ENCODE measurements at places on chromosomes 11 and 22.

- DNase-seq, result no peak
Measured at GRCh38 chr11:75142714-75143419, 8.0 kb upstream of the SLCO2B1 start.

GRCh38 chr22:48889887-48890692 lies 937.6 kb downstream of the BRD1 start:
- no peak for DNase-seq

GRCh38 chr22:45994491-45995404 lies 17.8 kb upstream of the WNT7B start:
- DNase-seq, result no peak

DNA sequence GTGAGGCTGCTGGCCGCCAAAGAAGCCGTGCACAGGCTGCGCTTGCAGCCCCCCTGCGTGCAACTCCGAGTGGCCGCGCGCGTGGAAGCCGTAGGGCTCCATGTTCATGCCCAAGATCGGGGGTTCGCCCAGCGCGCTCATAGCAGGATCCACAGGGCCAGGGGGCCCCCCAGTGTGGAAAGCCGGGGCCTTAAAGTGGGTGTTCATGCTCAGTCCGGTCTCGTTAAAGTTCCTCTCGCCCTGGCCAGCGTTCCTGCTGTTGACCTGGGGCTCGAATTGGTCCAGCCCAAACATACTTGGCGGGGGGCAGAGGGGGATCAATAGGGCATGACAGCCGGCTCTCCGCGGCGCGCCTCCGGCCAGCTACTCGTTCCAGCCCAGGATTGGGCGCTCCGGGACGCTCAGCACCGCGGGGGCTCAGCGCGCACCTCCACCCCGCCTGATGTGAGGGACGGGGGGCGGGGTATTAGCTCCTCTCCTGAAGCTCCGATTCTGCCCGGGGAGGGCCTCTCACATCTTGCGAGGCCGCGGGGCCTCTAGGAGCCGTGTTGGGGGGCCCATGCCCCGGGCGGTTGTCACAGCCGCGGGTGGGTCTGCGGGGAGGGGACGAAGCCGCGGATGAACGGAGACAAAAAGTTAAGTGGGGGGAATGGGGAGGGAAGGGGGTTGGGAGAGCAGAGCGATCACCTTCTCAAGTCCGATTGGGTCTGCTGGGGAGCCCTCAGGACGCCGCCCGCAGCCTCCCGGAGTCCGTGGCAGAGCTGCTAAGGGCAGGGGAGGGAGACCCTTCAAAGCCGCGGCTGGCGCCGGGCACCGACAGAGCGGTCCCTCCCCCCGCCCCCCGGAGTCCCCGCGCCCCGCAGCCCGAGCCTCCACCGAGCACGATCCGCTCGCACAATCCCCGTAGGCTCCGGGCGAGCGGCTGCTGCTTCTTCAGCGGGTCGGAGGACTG lies 1.0 kb downstream of the MN1 start:
- DNase-seq, result no peak

GRCh38 chr11:9214765-9215164 lies 50.4 kb downstream of the DENND5A start:
- DNase-seq, result no peak

- no peak for DNase-seq
Measured at GRCh38 chr11:110818032-110818687, 105.9 kb upstream of the ARHGAP20 start.

DNA sequence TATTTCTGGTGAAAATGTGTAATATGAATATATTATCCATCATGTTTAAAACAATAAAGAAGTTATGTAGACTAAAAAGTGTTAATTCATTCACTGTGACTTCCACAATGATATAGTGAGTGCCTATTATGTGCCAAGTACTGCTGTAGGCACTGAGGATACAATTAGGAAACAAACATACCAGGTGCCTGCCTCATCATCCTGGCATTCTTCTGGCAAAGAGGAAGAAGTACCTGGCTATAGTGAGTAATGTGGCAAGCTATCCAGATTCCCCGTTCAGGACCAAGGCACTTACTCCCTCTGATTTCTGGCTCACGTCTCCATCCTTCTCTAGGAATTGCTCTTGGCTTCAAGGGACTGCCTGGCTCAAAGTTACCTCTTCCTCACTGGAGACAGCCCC lies 77.5 kb upstream of the CLMP start:
- DNase-seq, result no peak

DNA sequence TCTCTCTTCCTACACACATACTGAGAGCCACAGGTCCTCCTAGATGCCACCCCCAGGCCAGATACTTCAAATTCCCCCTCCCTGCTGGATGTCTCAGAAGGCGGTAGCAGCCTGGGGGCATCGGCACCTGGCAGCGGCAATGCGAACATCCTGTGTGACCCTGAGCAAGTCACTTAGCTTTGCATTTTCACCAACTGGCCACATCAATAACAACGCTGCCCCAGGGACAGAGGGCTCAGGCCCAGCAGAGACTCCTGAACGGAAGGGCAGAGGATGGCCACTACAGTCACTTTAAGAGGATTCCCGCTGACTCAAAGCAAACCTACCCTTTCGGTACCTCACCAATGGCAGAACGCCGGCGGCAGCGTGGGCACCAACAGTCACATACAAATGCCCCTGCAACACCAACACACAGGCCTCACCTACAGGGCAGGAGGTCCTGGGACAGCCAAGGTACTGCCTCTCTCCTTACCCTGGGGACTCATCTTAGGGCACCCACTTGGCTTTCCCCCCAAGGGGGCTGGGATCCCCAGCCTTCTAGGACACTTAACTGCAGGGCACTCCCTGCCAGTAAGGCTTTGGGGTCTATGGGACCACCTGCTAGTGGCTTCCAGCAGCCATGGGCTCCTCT lies 1.6 kb downstream of the LMO1 start:
- no peak for DNase-seq

- no peak for DNase-seq
Measured at GRCh38 chr11:120512739-120513435, 1.3 kb downstream of the GRIK4 start.

DNA sequence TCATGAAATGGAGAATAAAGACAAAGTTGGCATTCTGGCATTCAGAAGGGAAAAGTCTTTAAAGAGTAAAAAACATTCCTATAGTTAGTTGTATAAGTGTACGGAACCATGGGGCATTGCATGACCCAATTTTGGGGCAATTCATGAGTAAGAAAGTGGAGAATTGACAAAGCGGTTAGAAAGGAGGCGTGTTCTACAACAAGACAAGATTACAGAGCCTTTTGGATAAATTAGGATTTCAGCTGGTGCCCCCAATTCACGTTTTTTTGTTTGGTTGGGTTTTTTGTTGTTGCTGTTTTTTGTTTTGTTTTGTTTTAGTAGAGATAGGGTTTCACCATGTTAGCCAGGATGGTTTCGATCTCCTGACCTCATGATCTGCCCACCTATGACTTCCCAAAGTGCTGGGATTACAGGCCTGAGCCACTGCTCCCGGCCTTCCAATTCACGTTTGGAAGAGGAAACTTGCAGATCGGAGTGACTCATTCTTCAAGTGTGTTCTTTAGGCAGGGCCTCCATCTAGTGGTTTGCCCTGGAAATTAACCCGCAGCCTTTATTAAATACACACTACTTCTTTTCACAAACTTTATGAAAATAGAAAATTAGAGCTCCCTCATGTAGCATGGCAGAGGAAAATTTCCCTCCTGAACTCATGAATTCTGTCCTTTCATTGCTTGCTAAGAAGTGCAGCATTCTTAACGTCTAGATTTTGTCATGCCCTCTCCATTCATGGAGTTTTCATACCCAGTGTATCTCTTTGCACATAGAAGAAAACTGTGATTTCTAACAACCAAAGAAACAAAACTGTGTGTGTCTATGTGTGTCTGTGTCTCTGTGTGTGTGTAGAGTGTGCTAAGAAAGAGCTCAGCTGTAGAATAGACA lies 118.1 kb downstream of the BBOX1 start:
- DNase-seq, result peak; percentile 13

GRCh38 chr11:9739123-9739900 lies 75.4 kb downstream of the SWAP70 start:
- no peak for DNase-seq

DNA sequence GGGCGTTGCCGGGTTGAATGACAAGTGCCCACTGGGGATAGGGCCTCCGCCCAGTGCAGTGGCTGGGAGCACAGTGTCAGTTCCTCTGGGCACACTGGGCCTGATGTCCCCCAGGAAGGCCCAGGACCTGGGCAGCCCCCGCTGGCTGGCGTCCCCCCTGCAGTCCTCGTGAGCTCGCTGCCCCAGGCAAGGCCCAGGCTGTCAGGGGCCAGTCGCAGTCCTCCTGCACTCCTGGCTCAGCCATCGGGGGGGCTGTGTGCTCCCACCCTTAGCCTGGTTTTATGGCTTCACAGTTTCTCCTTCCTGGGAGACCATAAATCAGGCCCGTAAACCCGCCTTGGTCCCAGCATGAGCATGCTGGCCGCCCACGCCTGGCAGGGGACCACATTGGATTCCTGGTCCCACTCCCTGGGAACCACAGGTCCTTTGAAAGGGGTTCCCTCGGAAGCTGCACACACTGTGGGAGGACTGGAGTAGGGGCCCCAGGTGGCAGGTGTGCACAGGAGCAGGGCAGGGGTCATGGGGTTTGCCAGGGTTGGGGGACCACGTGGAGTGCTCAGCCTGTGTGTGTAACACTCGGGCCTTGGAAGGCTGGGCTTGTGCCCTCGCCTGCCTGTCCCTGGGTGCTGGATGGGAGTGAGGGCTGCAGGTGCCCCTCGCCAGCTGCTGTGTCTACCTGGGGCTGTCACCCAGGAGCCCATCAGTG lies 113.6 kb downstream of the KCNQ1OT1 start:
- DNase-seq, result no peak

- DNase-seq, result no peak
Measured at GRCh38 chr22:26953012-26953883, 295.9 kb downstream of the MIAT start.

- no peak for DNase-seq
Measured at GRCh38 chr11:96065379-96065778, 141.5 kb upstream of the MTMR2 start.

- DNase-seq, result no peak
Measured at GRCh38 chr11:20457001-20457799, 69.7 kb downstream of the PRMT3 start.

GRCh38 chr11:134466156-134466555 lies 54.1 kb upstream of the B3GAT1 start:
- DNase-seq, result no peak

DNA sequence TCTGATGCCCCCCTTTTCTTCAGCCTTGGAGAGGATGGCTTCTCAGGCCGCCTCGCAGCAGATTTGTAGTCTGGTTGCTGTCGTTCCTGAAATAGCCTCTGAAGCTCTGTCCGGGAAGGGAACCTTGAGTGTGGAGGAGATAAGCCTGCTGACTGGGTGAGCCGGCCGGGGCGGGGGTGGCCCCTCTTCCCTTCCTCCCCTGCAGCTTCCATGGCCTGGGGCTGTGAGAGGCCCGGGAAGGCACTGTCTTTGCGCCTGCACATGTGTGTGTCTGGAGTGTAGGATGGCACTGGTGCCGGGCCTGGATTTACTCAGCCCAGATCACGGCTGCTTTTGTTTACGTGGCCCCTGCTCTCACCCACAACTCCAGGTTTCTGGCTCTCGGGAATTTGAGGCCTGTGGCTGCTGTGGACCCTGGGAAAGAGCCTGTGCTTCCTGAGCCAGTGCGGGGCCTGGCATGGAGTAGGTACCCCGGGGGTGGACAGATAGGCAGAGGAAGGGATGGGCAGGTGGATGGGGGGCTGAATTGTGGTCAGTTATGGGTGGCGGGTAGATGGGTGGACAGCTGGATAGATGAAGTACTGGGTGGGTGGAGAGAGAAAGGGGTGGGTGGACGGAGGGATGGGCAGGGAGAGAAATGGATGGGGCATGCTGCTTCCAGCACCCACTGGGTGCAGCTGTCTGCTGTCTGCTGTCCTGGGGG lies 16.6 kb downstream of the KCNQ1 start:
- DNase-seq, result no peak
